ENCODE measurements at places on chromosomes 7 and 10. TPM values are rescaled to one million over a fixed set of nuclear protein-coding genes. Genes with fewer than 3 reads are reported as not detected.
A peak's percentile ranks its signal among the peaks of the same experiment; 100 is the strongest.

DNA sequence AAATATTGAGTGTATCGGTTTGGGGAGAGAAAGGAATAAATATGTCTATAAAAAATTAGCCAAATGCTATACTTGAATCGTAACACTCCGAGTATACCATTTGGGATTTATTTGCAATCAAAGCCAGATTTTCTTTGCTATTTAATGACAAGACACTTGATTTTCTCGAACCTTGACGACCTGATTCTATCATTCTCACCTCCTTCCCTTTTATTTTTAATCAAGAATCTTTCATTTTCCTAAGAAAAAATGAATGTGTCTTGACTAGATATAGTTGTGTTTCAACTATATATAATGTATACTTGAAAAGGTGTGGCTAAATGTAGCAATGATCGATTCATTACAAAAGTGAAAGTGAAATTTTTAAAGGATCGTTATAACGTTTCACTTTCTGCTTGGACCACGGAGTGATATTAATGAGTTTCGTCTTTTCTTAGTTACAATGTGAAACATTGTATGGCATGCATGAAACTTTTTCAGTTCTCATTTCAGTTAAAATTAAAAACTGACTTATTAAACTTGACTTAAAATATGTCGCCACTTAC is 562 bp downstream of the NUB1 start:
- no peaks in the 10 kb centered on the region for H3K27me3 ChIP-seq
- peak overlapping the region; percentile 88 for H3K27ac ChIP-seq
- H3K4me3 ChIP-seq: peak overlapping the region; percentile 96
- H3K4me1 ChIP-seq: peaks cover 17% of the 10 kb centered on the region
- DNase-seq: no peak
- H3K36me3 ChIP-seq: peaks cover 10% of the 10 kb centered on the region

FXYD4 gene
- 2.5 TPM for total RNA-seq

DNA sequence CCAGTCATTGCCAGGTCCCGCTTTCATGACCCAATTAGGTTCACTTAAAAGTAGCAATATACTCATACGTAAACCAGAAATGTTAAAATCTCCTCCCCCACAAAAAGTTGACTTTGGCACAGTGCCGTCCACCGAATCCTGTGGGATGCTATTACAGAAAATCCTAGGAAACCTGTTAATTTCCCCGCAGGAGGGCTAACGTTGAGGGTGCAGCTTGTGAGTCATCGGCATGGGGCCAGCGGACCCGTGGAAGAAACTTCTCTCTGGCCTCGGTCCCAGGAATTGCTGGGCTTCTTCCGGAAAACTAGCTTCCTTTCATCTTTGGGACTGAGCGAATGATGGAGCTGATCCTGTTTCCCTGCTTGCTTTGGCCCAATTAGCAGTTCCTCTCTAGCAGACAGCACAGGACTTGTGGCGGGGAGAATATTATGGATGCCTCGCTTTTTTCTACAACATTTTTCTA is 13.5 kb downstream of the CRYGN start:
- no peak overlapping the region for H3K4me3 ChIP-seq
- peaks cover 45% of the 10 kb centered on the region for H3K4me1 ChIP-seq
- H3K27me3 ChIP-seq: no peaks in the 10 kb centered on the region
- H3K27ac ChIP-seq: peak overlapping the region; percentile 20
- DNase-seq: peak; percentile 47
- H3K36me3 ChIP-seq: no peaks in the 10 kb centered on the region

GRCh38 chr7:50412973-50413372 is 37.2 kb downstream of the FIGNL1 start:
- no peak overlapping the region for H3K4me3 ChIP-seq
- no peaks in the 10 kb centered on the region for H3K27me3 ChIP-seq
- no peaks in the 10 kb centered on the region for H3K36me3 ChIP-seq

DNA sequence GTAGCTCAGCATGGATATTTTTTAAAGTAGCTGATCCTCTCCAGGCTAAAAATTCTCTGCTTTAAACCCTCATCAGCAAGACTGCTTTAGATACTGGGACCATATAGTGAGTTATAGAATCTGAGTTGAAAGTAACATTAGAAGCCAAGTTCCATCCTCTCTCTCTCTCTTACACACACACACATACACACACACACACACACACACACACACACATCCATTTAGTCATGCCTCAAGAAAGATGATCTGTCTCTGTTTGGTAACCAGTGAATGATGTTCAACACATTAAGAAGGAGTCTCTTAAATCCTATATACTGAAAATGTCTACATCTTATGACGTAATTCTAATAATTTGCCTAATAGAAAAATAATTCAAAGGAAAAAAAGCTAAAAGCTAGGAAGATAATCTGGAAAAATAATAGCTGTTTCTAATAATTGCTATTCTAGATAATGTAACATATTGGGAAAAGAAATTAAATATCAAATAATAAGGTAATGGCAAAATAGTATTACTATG is 16.9 kb upstream of the ATP6V0A4 start:
- H3K4me3 ChIP-seq: no peak overlapping the region
- no peak overlapping the region for H3K27ac ChIP-seq
- H3K36me3 ChIP-seq: no peaks in the 10 kb centered on the region
- H3K4me1 ChIP-seq: no peaks in the 10 kb centered on the region

- H3K4me1 ChIP-seq: peaks cover 22% of the 10 kb centered on the region
These were observed 21.3 kb downstream of the FAM107B start for GRCh38 chr10:14753441-14753840.

DNA sequence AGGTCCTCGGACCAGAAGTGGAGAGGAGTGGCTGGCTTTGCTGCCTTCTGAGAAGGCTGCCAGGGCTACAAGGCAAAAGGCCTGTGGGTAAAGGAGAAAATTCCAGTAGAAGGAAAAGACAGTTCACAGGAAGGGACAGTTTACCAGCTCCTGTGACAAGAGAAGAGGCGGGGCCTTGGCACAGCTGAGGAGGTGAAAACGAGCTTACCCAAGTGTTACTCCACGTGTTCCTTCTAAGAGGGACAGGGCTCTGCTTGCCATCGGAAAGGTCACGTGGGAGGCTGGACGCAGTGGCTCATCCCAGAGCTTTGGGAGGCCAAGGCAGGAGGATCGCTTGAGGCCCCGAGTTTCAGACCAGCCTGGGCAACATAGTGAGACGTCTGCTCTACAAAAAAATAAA is 129.4 kb upstream of the ZNF746 start:
- no peak for DNase-seq
- no peaks in the 10 kb centered on the region for H3K36me3 ChIP-seq
- H3K4me1 ChIP-seq: peaks cover 17% of the 10 kb centered on the region
- H3K27me3 ChIP-seq: no peaks in the 10 kb centered on the region
- H3K4me3 ChIP-seq: no peak overlapping the region

- H3K4me1 ChIP-seq: no peaks in the 10 kb centered on the region
- H3K27ac ChIP-seq: no peak overlapping the region
These were observed 217.3 kb downstream of the CELF2 start for GRCh38 chr10:11234857-11235531.

SFTPA1 gene
- total RNA-seq: 13,531 TPM

DNA sequence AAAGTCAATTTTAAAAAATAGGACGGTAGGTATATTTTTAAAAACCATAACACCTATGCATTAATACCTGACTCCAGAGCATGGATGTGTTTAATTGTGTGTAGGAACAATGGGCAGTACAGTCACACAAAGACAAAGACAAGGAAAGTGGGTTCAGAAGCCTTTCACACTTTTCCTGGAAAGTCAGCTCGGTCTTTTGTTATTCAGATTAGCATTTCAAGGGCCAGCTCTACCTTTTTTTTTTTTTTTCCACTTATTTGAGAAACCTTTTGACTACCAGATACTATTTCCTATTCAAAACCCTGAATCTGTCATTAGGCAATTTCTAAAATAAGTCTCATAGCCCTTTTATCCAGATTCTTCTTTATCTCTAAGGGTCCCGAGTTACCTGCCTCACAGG is 401.9 kb downstream of the PARD3 start:
- H3K27ac ChIP-seq: no peak overlapping the region
- H3K27me3 ChIP-seq: no peaks in the 10 kb centered on the region
- no peaks in the 10 kb centered on the region for H3K36me3 ChIP-seq
- H3K4me1 ChIP-seq: peaks cover 4% of the 10 kb centered on the region

DNA sequence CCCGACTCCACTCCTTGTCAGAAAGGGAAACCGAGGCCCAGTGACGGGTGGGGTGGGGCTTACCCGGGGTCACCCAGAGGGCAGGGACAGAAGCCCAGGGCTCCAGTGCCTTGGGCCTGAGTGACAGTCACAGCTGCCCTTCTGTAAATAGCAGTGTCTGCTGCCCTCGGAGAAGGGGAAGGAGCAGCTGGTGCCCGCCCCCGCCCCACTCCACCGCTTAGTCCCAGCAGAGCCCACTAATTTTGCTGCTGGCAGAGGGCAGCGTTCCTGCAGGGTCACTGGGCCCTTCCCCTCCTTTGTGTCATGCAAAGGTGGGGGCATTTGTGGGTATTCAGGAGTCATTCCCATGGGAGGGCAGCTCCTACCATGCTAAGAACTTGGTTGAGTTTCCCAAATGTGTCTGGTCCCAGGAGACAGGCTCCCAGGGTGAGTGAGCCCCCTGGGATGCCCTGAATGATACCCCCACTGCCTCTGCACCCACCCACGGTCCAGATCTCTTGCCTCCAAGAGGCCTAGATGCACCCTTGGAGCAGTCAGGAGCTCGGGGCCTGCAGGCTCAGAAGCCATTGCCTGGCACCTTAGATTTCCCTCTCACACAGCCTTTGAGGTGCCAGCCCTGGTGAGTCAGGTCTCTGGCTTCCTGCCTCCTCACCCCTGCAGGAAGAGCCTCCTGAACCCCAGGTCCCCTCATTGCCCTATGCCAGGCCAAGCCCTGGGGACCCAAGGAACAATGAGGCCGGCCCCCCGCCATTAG is 17.2 kb downstream of the SH2B2 start:
- no peak overlapping the region for H3K4me3 ChIP-seq
- peaks cover 20% of the 10 kb centered on the region for H3K4me1 ChIP-seq
- no peak overlapping the region for H3K27ac ChIP-seq
- no peaks in the 10 kb centered on the region for H3K36me3 ChIP-seq
- DNase-seq: no peak
- H3K27me3 ChIP-seq: no peaks in the 10 kb centered on the region

HSPA12A gene
- 11.5 TPM for total RNA-seq

NKX1-2 gene
- total RNA-seq: not detected

SLC13A4 gene
- not detected for total RNA-seq

CYP2C18 gene
- 1.7 TPM for total RNA-seq

JCAD gene
- total RNA-seq: 31.8 TPM

DNA sequence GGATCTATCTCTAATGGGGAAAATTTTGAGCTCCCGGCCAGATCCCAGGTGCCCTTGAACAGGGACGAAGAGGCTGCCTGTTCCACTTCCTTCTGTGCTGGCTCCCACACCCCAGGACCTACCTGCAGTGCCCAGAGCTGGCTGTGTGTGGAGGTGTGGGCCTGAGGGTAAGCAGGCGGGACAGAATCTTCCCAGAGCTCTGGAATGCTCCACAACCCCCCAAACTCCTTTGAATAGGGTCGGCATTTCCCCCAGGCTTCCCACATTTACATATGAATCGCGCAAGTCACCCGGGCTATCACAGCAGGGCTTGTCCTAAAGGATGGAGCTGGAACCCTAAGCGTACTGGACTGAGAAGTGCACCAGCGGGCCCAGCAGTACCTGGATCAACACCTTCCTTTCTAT is 95.9 kb downstream of the DNMBP start:
- peaks cover 23% of the 10 kb centered on the region for H3K4me1 ChIP-seq
- H3K36me3 ChIP-seq: peaks cover 1% of the 10 kb centered on the region
- peak; percentile 46 for DNase-seq

MMRN2 gene
- total RNA-seq: 34.5 TPM

DNA sequence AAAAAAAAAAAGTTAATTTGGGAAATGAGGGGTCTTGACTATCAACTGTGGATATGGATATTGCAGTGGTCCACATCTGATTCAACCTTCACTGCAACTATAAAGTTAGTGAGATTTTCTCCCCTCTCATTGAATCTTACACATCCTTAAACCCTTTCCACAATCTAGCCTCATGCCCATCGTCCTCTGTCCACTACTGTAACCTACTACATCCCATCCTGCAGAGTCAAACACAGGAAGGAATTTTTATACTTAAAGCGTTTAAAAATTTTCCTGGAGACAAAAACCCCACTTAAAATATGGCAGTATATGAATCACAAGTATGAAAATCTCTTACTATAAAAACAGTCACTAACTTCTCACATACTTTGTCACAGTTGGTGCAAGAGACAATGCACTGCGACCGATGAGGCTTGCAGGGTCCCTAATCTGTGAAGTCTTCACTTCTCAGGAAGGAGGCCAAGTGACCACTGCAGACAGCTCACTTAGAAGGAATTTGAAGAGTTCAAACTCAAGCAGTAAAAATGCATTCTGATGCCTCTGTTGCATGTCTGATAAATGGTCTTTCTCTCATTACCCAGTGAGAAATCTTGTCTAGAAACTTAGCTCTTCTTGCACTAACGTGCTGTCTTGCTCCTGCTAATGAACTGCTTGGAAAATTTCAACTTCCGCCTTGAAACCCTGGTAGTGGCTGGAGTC is 50.3 kb upstream of the ST8SIA6 start:
- no peak overlapping the region for H3K4me3 ChIP-seq
- H3K4me1 ChIP-seq: peaks cover 7% of the 10 kb centered on the region
- no peaks in the 10 kb centered on the region for H3K27me3 ChIP-seq
- no peak overlapping the region for H3K27ac ChIP-seq
- no peaks in the 10 kb centered on the region for H3K36me3 ChIP-seq

IFIT1B gene
- not detected for total RNA-seq

PPP1R3A gene
- total RNA-seq: not detected

- no peaks in the 10 kb centered on the region for H3K27me3 ChIP-seq
- DNase-seq: no peak
- no peaks in the 10 kb centered on the region for H3K36me3 ChIP-seq
- no peak overlapping the region for H3K27ac ChIP-seq
- no peak overlapping the region for H3K4me3 ChIP-seq
- no peaks in the 10 kb centered on the region for H3K4me1 ChIP-seq
These were observed 21.8 kb upstream of the SMNDC1 start for GRCh38 chr10:110326351-110327032.

HELLS gene
- total RNA-seq: 7.7 TPM

GRCh38 chr10:51983481-51983880 is 284.1 kb upstream of the CSTF2T start:
- no peak for DNase-seq
- no peak overlapping the region for H3K4me3 ChIP-seq
- no peaks in the 10 kb centered on the region for H3K27me3 ChIP-seq
- no peaks in the 10 kb centered on the region for H3K36me3 ChIP-seq
- no peaks in the 10 kb centered on the region for H3K4me1 ChIP-seq

DNA sequence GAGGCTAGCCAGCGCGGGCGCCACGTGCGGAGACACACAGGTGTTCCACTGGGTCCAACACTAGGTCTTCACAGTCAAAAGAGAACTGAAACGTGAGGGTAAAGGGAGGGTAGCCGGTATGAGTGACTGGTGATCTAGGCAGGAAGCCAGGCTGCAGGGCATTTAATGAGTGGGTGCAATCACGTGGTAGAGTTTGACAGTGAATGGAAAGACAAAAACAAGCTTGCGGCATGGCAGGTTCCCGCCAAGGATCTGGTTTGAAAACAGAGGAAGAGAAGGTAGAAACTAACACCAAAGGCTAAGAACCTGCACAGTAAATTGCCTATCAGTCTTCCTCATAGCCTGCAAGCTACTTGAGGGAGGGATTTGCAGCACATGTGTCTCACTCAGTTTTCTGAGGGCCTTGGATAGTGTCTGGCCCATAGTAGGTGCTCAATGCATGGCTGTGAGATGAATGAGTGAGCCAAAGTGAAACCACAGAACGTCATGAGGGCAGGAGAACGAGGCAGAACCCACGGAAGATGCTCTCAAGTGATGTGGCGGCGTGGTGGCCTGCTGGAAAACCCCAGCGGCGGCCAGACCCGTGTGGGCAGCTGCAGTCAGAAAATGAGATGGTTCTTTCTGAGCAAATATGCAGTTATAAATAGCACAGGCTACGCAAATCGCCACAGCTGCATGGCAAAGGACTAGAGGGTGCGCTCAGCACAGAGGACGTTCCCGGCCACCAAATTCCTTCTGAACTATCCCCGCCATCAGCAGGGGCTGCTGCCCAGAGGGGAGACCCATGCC is 183.6 kb upstream of the NFE2L3 start:
- no peaks in the 10 kb centered on the region for H3K27me3 ChIP-seq
- DNase-seq: no peak
- H3K36me3 ChIP-seq: no peaks in the 10 kb centered on the region
- no peak overlapping the region for H3K4me3 ChIP-seq

Measured in upper lobe of left lung (tissue), 6 donors.